T-cell (primary cell): ENCODE measurements at places on chromosomes 5 and 9.

DNA sequence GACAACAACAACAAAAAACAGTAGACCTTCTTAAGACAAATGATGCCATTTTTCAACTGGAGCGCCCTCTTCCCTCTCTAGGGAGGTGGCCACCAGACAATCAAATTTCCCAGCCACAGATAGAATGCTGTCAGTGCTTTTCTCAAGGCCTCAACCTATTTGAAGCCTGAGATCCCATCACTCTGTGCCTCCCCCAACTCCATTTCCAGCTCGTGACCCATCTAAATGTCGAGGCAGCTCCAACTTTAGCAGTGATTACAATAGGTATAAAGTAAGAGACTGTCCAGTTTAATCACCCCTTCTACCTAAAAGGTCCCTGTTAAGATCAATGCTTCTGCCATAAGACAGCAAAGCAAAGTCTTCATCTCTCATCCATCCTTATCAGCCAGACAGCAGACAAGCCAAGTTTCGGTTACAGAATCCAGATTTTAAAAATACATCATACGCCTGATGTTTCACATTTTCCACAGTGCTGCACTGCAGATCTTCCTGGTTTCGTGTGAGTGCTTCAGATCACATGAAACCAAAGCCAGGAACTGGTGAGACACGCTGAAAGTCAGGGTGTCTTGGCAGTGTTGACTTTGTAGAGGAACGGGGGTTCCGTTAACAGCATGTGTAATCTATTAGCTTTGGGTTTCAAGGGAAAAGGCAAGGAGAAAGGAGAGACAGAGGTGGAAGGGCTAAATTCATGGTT is 447.8 kb downstream of the ENC1 start:
- DNase-seq, result no peak

DNA sequence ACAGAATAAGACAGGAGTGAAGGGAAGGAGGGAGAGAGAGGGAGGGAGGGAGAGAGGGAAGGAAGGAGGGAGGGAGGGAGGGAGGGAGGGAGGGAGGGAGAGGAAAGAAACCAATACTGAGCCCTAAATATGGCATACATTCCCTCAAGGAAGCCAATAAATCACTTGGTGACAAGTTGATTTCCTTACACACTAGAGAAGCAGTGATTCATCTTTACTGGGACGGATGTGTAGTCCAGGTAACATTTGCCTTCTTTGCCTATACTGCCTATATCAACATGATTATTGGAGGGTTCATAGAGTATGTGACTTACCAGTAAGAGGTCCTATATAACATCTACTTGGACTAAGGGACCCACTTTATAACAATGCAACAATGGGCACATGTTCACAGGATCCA is 83.2 kb downstream of the TRIM36 start:
- DNase-seq, result no peak

GRCh38 chr5:167525004-167525403 is 766.4 kb upstream of the WWC1 start:
- no peak for DNase-seq

GRCh38 chr5:59609501-59610265 is 283.8 kb downstream of the PDE4D start:
- no peak for DNase-seq

- no peak for DNase-seq
Observed at GRCh38 chr5:143229426-143229895, 174.0 kb downstream of the NR3C1 start.

- DNase-seq, result no peak
Observed at GRCh38 chr5:40796487-40796889, 1.7 kb downstream of the PRKAA1 start.

GRCh38 chr5:68071736-68072135 is 143.8 kb upstream of the PIK3R1 start:
- DNase-seq, result no peak

- DNase-seq, result no peak
Observed at GRCh38 chr5:107126341-107126740, 544.4 kb downstream of the EFNA5 start.

GRCh38 chr9:135225619-135226228 is 138.3 kb downstream of the OLFM1 start:
- no peak for DNase-seq

DNA sequence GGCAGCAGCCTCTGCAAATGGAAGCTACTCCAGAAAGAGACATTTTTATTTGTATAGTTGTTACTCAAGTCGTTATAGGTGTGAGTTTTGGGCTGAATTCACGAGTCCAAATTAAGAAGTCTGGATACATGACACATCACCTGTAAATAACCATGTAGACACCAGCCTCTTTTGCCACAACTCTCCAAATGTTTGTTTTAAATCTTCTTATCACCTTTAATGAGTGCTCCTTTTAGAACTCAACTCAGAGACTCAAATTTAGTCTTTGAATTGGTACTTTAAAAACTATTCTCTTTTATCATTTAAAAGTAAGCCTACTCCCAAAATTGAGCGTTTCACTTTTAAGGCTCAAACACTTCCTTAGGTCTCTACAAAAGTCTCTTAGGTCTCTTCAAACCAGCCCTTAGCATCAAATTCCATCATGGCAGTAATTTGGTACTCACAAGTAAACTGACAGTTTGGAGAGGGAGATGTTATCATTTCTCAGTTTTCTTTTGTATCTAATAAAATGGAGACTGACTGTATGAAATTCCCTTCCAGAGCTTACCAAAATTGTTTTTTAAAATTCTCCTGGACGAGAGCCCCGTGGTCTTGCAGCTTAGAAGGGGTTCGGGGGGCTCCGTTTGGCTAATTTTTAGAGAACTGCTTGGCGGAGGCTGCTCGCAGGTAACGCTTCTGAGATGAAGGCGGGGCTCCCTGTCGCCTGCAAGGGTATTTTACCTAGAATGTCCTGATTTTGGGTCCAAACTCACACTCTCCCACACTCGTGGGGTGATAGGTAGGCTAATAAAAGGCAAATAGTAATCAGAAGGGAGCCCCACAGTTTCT is 194.6 kb downstream of the MEF2C start:
- no peak for DNase-seq

- DNase-seq, result no peak
Observed at GRCh38 chr9:130535818-130536521, 43.4 kb upstream of the FUBP3 start.

- no peak for DNase-seq
Observed at GRCh38 chr5:118008779-118009178, 979.6 kb downstream of the DTWD2 start.

- peak; percentile 56 for DNase-seq
Observed at GRCh38 chr9:136093995-136094881, 851 bp downstream of the NACC2 start.

GRCh38 chr5:150411245-150411979 is 1.3 kb downstream of the CD74 start:
- peak; percentile 77 for DNase-seq

DNA sequence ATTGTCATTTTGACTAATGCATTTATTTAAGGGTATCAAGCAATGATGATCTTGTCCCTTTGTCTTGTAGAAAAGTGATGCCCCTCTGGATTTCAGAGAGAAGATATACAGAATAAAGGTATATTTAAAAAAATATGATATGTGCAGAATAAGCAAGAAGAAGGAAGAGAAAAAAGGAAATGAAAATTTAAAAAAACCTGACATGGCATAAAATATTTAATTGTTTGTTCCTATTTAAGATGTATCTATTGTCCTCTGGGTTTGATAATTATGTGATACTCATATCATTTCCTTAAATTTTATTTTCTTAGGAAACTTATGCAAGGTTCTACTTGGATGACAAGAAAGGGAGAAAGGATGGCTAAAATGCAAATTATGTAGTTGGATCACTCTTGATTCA is 983.7 kb upstream of the CDH6 start:
- DNase-seq, result no peak

GRCh38 chr9:20054734-20055133 is 265.9 kb upstream of the SLC24A2 start:
- DNase-seq, result no peak

DNA sequence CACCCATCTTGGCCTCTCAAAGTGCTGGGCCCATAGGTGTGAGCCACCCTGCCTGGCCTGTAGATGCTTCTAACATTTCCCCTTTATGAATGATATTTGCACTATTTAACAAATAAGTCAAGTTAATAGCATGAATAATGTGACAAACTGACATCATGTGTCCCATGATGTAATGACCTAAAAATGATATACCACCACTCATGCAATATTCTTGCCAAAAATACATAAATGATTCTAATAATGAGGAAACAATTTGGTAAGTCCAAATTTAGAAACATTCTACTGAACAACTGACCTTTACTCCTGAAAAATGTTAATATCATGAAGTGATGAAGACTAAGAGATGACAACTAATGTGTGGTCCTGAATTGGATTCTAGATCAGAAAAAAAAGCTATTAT is 33.5 kb upstream of the TRIM14 start:
- DNase-seq, result no peak

- DNase-seq, result no peak
Observed at GRCh38 chr9:78358329-78359051, 61.6 kb downstream of the PSAT1 start.

DNA sequence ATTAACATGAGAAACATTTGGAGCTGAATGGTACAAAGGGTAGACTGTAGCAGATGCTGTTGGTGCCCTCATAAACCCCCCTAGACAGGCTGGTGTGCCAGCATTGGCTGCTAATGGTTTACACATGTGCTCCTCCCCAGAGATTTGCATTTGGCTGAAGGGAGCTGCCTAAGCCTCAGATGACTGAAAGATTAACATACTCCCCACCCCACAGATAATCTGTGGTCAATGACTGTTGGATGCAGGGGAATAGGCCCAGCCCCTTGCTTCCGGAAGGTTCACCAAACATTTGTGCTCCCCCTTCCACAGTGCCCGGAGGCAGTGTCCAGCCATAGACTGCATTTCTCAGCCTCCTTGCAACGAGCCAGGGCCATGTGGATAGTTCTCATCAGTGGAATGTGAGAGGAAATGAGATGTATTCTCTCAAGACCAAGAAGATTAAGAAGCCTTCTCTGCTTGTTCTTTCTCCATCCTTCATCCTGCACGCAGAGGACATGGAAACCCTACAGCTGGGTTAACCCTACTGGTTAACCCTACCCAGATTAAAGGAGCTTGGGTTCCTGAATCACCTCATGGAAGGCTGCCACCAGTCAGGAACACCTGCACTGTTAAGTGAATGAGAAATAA is 79.6 kb downstream of the PHAX start:
- DNase-seq, result no peak

GRCh38 chr9:8053501-8053900 is 253.9 kb upstream of the DMAC1 start:
- DNase-seq, result no peak

DNA sequence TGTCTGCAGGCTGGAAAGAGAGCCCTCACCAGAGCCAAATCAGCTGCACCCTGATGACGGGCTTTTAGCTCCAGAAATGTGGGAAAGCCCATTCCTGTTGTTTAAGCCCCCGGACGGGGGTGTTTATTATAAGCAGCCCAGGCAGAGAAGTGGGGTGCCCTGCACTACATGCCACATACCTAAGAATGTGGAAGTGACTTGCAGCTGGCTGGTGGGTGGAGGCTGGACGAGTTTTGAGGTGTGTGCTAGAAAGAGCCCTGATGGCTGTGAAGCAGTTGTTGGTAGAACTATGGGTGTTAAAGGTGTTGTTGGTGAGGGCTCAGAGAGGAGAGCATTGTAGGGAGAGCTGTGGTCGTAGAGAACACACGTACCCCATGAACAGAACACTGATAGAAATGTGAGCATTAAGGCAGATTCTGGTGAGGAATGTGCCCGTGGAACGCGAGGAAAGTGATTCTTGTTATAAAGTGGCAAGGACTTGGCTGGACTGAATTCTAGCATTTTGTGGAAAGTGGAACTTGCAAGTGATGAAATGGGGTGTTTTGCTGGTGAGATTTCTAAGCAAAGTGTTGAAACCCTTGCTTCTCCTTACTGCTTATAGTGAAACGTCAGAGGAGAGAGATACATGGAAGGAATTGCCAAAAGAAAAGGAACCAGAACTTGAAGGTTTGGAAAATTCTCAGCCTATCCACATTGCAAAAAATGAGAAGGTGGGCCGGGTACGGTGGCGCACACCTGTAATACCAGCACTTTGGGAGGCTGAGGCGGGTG is 38.9 kb downstream of the AHRR start:
- no peak for DNase-seq

DNA sequence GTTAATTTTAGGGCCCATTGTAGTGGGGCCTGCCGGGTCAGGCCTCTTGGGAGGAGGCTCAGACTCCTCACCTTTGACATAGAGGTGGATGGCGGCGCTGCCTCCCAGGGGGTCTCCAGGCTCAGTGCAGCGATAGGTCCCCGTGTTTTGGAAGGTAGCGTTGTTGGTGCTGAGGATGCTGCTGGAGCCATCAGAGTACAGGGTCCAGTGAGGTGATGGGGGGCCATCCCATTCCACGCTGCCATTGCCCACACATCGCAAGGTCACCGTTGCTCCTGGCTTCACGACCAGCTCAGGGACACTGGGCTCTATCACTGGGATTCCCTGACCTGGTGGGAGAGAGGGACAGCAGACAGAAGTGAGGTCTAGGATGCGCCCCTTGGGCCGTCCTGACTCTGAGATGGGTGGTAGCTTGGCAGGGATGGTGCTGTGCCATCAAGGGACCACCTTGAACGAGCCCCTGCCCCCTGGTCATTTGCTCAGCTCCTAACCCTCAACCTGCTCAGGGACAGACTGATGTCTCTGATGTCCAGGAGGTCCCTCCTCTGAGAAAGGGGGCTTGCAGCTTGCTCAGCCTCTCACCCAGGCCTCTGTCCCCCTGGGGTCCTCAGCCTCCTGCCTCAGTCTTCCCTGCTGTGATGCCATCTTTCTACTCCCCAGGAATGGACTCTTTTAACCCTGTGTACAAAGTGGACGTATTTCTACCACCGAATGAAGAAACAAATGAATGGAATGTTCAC is 5.5 kb downstream of the CSF1R start:
- no peak for DNase-seq

DNA sequence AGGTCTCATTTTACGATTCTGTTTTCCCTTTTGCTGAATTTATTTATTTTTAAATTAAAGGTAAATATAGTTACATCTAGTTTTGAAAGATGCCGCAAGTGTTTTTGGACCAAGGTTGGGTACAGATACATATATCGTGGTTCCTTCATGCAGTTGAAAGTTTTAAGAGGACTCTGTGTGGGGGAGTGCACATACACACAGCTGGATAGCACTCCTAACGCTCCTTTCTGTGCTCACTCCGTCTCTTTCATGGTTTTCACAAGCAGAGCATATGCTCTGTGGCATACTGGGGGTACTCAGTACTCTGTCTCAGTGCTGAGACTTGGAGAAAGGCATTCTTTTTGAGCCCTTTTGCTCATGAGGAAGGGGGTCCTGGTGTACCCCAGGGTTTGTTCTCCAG is 307.5 kb downstream of the DOCK8 start:
- no peak for DNase-seq

DNA sequence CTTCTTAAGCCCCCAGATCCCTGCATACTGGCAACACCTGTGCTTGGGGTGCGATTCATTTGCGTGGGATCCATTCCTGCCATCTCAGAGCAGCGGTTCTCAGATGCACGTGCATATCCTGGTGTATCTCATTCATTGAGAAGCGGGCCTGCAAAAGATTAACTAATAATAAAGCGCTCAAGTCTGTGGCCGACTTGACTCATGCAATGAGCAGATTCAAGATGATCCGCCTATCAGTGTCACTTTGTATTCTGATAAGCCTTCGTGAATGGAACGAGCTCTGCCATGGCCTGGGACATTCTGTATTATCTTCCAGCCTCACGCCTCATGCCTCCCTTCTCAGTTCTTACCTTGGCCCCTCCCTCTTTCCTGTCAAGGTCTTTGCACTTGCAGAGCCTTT is 22.3 kb downstream of the C1QTNF2 start:
- DNase-seq, result no peak

- DNase-seq, result no peak
Observed at GRCh38 chr9:108857572-108857971, 1.8 kb upstream of the ACTL7B start.

- DNase-seq, result no peak
Observed at GRCh38 chr5:95850391-95850894, 27.9 kb upstream of the GLRX start.
